Activated CD4-positive, alpha-beta T cell treated with anti-CD3 and anti-CD28 coated beads for 24 hours (primary cell): ENCODE measurements at places on chromosomes 16 and 17.
A peak's percentile ranks its signal among the peaks of the same experiment; 100 is the strongest.

GRCh38 chr17:35245196-35245486, 2.3 kb downstream of the SLFN5 start:
- no peak for DNase-seq

GRCh38 chr17:63274146-63274545, 172.0 kb downstream of the CYB561 start:
- no peak for DNase-seq

GRCh38 chr17:9937241-9937761, 32.2 kb upstream of the RCVRN start:
- DNase-seq: no peak

DNA sequence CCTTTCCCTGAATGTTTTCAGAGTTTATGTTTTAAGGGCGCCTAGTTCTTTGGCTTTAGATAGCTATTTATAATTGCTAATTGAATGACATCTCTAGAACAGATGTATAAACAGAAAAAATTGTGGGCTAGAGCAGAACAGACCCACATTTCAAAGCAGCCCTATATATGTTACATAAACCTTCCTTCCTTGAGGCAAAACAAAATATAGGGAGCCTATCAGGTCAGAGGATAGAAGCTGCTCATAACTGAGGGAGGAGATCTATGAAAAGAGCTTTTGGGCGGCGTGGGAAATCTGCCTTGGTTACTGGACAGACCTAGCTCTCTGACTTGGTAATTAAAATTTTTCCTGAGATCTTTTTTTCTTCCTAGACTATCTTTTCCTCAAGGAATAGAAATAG, 68.4 kb downstream of the SPAG9 start:
- no peak for DNase-seq

- DNase-seq: no peak
Measured at GRCh38 chr17:55818451-55819375, 67.9 kb downstream of the PCTP start.

- DNase-seq: no peak
Measured at GRCh38 chr16:65869261-65869660, 497.2 kb upstream of the CDH5 start.

DNA sequence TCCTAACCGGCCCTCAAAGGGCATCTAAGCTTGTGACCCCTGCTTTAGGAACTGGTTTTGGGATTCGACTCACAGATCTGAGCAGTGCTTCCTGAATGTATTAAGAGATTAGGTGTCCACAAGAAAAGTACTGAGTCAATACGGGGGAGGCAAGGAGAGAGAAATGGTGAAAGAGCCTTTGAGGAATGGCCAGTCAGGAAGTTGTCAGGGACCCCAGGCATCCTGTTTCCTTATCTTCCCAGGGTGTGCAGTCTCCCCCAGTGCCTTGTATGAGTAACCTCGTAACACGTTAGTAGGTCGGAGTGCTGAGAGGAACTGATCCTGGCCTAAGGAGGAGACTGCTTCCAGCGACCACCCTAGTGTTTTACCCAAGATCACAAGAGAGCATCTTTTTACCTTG, 16.4 kb upstream of the TMED6 start:
- DNase-seq: no peak

- no peak for DNase-seq
Measured at GRCh38 chr17:53092072-53092471, 730.7 kb upstream of the KIF2B start.

GRCh38 chr17:12341328-12341727, 320.7 kb downstream of the MAP2K4 start:
- DNase-seq: no peak

DNA sequence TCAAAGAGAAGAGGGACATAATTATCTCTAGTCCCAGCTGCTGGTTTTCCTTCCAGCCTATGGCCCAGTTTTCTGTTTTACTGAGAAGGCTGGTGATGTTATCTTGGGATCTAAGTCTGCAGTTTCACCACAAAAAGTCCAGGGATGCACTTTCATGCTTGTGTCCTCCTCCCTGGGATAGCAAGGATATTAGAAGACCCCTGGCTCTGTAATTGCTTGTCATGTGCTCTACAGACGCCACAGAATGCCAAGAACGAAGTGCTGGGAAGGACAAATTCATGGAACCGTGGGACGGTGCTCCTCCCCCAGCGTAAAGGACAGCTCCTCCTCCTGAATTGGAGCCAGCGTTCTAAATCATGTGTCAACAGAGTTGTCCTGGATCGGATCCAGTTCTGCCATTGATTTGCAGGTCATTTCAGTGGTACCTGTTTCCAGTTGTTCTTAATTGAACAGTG, 8.6 kb downstream of the MAPT start:
- DNase-seq: no peak

- no peak for DNase-seq
Measured at GRCh38 chr17:51087072-51087757, 33.5 kb downstream of the SPAG9 start.

GRCh38 chr17:50871364-50871763, 5.2 kb upstream of the TOB1 start:
- no peak for DNase-seq

DNA sequence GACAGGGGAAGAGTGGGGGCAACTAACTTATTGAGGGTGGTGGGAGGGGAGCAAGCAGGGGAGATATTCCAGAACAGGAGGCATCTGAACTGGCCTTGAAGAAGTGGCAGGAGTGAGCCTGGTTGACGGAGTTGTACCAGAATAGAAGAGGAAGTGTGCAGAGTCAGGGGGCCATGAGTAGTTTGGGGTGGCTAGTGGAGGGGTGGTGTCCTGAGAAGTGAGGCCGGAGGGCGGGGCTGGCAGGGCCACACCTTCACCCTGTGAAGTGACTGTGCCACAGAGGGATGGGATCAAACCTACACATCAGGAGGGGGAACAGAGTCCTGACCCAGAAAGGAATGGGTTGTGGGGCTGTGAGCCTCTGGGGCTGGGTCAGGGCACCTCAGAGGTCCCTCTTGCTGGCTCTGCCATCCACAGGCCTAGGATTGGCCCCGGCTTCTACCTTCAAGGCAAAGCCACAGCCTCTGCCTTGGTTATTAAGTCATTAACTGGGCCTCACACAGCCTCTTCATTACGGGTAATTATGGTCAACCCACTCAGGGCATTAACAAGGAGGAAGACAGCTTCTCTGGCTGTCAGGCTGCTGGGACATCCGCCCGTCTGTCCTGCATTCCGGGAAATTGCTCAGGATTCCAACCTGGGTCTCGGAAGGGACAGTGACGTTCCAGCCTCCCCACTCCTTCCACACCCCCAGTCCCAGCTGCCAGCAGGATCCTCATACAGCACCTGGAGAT, 12.7 kb downstream of the SPNS2 start:
- no peak for DNase-seq

DNA sequence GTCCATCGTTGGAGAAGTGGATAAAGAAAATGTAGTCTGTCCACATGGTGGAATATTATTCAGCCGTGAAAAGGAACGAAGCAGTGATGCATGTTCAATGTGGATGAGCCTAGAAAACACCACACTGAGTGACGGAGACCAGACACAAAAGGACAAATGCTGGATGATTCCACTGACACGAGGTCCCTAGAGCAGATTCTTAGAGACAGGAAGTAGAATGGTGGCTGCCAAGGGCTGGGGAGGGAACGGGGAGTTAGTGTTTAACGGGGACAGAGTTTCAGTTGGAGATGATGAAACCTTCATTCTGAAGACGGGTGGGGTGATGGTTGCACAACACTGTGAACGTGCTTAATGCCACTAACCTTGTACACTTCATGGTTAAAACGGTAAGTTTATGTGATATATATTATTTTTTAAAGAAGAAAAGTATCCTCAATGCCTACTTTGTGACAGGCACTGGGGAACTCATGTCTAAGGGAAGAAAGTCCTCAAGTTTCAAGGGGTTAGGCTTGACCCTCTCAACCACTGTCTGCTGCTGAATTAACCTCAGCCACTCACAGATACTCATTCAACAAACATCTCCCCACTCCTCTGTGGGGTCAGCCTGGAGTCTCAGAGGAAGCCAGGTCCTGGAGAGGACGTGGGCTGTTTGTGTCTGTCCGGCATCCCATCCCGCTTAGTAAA, 17.6 kb downstream of the C16orf74 start:
- DNase-seq: no peak

DNA sequence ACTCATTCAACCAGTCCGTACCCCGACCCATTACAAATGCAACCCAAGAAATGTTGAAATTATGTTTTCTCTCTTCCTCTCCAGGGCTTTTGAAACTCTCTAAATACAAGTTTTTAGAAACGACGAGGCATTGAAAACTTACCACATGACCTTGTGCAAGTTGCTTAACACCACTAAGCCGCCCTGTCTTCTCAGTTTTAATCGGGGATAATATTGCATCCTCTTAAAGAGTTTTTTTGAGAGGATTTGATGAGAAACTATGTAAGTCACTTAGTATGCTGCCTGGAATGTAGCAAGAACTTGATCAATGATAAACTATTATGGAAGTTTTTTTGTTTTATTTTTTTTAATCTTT, 149.0 kb upstream of the FAM20A start:
- no peak for DNase-seq

DNA sequence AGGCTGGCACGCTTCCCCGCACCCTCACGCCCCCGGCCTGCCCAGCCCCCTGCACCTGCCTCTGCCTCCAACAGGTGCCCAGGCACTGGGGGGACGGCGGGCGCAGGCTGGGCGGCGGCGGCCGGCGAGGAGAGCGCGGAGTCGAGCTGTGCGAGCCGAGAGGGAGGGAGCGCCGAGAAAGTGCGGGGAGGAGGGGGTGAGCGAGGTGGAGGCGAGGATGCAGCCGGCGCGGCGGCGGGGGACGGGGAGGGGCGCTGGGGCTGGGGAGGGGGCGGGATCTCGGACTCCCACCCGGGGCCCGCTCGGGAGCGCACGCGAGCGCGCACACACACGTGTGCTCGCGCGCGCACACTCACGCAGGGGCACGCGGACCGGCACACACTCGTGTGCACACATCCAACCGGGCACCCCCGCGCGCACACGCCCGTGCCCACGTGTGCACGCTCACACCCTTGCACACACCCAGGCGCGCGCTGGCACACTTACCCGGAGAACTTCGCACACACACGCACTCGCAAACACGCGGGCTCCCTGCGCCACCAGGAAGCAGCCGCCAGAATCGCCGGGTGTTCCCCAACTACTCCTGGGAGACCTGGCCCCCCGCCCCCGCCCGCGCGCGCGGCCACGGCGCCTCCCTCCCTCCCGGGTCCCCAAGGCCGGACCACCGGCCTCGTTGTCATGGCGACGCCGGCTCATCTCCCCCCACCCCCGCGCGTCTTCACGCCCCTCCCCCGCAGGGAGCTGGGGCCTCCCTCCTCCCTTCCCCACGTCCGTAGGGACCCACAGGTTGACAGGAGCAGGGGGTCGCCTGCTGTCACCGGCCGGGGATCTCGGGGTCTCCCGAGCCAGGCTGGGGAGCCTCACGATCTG, at the start of gene DOC2A:
TSS of gene DOC2A (minus strand) at position 184 of the 870 bp plus-strand sequence. CDS start 805 bp downstream, outside the sequence.
- DNase-seq: no peak

- no peak for DNase-seq
Measured at GRCh38 chr17:2302778-2303203, 794 bp downstream of the SMG6 start.

- DNase-seq: no peak
Measured at GRCh38 chr17:19933221-19933620, 44.4 kb downstream of the AKAP10 start.

DNA sequence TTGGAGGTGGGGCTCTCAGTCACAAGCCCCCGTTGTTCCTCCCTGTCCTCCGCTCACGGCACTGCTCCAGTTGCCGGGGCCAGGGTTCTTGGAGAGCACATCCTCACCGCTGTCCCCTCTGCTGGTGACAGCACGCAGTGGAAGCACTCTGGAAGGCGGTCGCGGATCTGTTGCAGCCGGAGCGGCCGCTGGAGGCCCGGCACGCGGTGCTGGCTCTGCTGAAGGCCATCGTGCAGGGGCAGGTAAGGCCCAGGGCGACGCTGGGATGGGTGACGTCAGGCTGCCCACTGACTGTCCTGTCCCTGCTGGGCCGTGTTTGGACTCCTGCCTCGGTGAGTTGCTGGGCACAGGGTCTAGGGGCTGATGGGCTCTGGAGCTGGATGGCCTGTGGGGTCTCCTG, 5.4 kb downstream of the TSC2 start:
- DNase-seq: no peak

- DNase-seq: peak; percentile 22
Measured at GRCh38 chr17:6427279-6427781, 7.6 kb downstream of the AIPL1 start.

GRCh38 chr16:73543970-73544599, 496.2 kb upstream of the ZFHX3 start:
- DNase-seq: no peak

GRCh38 chr17:2058586-2059546, 4.0 kb downstream of the HIC1 start:
- DNase-seq: peak; percentile 74

GRCh38 chr17:7029659-7030058, 6.2 kb upstream of the SLC16A13 start:
- DNase-seq: no peak

GRCh38 chr16:59324462-59324861, 590.3 kb upstream of the GOT2 start:
- DNase-seq: no peak

DNA sequence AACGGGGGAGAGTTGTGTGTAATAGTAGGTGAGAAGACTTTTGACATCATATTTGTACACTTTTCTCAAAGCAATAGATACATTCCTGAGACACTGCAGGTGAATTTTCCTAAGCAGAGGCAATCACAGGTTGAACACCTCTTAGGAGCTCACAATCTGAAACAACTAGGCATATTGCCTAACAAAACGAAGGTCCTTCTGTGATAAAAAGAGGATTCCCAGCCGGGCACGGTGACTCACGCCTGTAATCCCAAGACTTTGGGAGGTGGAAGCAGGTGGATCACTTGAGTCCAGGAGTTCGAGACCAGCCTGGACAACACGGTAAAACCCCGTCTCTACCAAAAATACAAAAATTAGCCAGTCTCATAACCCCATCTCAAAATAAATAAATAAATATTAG, 17.4 kb downstream of the NXN start:
- DNase-seq: no peak

GRCh38 chr16:79662669-79663313, 62.3 kb upstream of the MAF start:
- DNase-seq: no peak

DNA sequence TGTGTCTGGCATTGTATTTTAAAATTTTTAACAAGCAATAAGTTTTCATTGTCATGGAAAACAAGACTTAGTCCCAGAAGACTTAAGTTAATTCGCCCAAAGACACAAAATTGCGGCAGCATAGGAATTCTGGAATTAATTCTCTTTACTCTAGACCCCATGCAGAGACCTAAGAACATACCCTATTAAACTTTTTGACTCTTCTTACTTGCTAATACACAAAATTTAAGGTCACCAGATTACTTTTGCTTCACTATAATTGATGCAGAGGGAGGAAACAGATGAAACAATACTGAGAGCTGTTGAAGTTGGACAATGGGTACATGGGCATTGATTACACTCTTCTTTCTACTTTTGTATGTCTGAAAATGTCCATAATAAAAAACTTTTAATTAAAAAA, 12.6 kb downstream of the HELZ start:
- no peak for DNase-seq

DNA sequence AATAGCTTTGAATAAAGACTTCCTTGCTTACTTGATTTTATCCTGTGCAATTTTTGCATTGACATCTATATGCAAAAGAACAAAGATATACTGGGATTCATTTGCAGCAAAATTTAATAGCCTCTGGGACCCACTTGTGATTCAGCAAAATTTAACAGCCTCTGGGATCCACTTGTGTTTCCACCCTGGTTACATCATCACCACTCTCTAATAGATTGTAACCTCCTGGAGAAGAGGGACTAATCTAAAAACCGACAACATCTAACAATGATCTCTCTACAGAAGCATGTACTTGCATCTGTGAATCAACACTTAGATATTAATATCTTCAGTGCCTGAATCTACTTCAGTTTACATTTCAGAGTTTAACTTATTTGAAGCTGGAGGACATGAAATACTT, 202.0 kb upstream of the CPHXL start:
- no peak for DNase-seq

GRCh38 chr17:40803617-40804082, 3.9 kb upstream of the KRT28 start:
- DNase-seq: peak; percentile 64
